ENCODE measurements at places on chromosomes 3 and 15. TPM values are rescaled to one million over a fixed set of nuclear protein-coding genes. Genes with fewer than 3 reads are reported as not detected.

The SAMMSON gene
- not detected for total RNA-seq

The MASP1 gene
- total RNA-seq = not detected

The KPNA1 gene
- 58.8 TPM for total RNA-seq

The EPB42 gene
- total RNA-seq = not detected

The CYP1A2 gene
- total RNA-seq = not detected

The CPLX3 gene
- 0.25 TPM for total RNA-seq

The ISG20 gene
- total RNA-seq = 71.3 TPM

The C15orf62 gene
- total RNA-seq = 1.4 TPM

The KLHL18 gene
- total RNA-seq = 29.3 TPM

The SHC4 gene
- total RNA-seq = 1.3 TPM

The PYDC2 gene
- not detected for total RNA-seq

The SAMD7 gene
- not detected for total RNA-seq

The AAGAB gene
- total RNA-seq = 48.4 TPM
